Thoracic aorta (tissue), 2 donors: ENCODE measurements at places on chromosomes 4 and X.

DNA sequence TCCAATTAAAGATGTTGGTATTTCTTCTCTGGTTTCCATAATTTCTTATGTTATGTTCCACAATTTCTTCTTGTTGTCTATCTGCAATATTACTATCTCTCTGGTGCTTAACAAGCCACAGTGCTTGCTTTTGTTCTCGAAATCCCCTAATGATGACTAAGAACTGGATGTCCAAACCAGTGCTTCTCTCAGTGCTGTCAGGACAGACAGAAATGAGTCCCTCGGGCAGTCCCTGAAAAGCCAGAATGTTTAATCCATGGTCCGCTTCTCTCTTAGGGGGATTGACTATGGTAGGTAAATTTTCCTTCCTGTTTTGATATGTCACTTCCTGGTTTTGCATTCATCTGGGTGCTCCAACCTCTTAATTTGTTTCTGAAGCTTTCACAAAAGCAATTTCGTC lies 321.6 kb upstream of the PCDH10 start:
- H3K36me3 ChIP-seq, result no peaks in the 10 kb centered on the region
- H3K27ac ChIP-seq, result no peak overlapping the region
- no peak overlapping the region for H3K4me3 ChIP-seq

DNA sequence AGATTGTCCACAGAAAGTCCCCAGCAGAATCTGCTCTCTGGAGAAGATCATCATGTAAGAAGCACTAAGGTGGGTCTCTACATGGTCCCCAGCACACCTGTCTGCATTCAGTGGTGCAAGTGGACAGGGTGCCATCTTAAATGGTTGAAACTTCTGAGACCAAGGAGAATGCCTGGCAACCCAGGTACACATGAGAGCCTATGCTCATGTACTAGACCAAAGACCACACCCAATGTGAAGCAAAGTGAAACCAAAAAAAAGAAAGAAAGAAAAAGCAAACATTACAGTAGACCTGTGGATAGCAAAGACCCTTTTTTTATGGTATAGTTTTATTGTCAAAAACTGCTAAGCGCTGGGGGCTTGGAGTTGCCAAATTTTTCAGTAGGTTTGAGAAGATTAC lies 15.0 kb downstream of the CD40LG start:
- DNase-seq, result no peak
- H3K36me3 ChIP-seq, result peaks cover under 1% of the 10 kb centered on the region
- no peak overlapping the region for H3K4me3 ChIP-seq
- H3K4me1 ChIP-seq, result no peaks in the 10 kb centered on the region
- H3K27ac ChIP-seq, result no peak overlapping the region

GRCh38 chrX:19968276-19968675 lies 22.6 kb downstream of the BCLAF3 start:
- H3K4me3 ChIP-seq, result no peak overlapping the region
- H3K4me1 ChIP-seq, result no peaks in the 10 kb centered on the region
- H3K27ac ChIP-seq, result no peak overlapping the region
- H3K36me3 ChIP-seq, result no peaks in the 10 kb centered on the region
- no peak for DNase-seq
- no peaks in the 10 kb centered on the region for H3K27me3 ChIP-seq

- no peaks in the 10 kb centered on the region for H3K27me3 ChIP-seq
- H3K27ac ChIP-seq, result no peak overlapping the region
- no peaks in the 10 kb centered on the region for H3K36me3 ChIP-seq
- no peak overlapping the region for H3K4me3 ChIP-seq
- no peak for DNase-seq
Observed at GRCh38 chr4:126192506-126192905, 877.8 kb downstream of the FAT4 start.

DNA sequence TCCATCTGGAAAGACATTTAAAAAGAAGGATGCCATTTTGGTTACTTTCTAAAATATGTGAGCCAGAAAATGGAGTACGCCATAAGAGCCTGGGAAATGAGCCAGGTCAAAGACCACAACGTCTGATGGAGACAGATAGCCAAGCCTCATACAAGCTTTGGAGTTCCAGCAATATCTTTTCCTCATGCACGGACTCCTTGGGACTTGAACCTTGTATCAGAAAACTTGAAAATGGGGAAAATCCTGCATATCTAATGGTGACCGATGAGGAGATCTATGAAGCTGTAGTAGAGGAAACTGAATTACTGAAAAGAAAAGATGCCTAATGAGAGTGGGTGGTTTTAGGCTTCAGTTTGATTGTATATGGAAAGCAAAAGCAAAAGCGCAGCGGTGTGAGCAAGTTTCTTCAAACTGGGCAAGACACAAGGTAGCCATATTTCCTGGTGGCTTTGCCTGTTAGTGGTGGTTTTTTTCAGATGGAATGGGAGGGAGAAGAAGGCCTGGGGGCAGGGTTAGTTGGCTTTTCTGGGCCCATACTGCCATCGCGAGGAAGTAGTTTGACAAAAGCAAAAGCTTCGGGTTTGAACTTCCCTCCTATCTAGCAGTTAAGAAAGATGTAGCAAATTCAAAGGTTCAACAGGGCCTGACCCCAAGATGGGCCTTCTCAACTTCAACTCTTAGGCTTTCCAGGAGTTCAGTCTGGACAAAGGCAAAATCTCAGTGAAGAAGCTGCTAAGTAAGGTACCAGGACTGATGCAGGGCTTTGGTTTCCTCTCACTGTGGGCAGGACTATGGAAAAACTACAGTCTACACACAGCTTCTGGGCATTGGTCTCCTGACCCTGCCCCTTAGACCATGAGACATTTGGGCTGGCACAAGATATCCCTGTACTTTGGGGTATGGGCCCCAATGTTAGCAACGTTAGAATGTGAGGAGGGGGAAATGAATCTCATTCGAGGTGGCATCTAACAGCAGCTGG lies 210.0 kb upstream of the STK26 start:
- no peak for DNase-seq
- no peaks in the 10 kb centered on the region for H3K27me3 ChIP-seq
- H3K27ac ChIP-seq, result no peak overlapping the region
- H3K4me1 ChIP-seq, result no peaks in the 10 kb centered on the region
- no peaks in the 10 kb centered on the region for H3K36me3 ChIP-seq
- peak overlapping the region; percentile 55 for H3K4me3 ChIP-seq
